Hematopoietic multipotent progenitor cell treated with erythropoietin and hydrocortisone succinate and interleukin-3 and kit ligand, for 4 days (in vitro differentiated cells): ENCODE measurements at places on chromosomes 2 and 18.

DNA sequence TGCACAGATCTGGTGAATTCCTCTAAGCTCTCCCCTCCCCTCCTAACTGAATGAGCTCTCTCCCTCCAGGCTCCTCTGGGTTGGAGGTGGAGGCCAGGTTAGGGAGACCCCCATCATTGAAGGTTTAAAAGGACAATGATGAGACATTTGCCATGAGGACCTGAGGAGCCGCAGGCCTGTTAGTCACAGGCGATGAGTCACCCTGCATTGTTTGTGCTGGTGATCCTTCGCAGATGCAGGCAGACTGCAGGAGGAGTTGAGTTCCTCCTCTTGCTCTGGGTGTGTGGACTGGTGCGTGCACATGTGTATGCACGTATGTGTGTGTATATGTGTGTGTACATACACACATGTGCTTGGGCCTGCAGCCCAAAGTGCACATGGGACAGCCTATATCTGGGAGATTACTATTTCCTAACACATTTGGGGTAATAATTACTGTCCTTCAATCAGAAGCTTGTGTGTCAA is 42.0 kb downstream of the MCFD2 start:
- peak; percentile 79 for DNase-seq

DNA sequence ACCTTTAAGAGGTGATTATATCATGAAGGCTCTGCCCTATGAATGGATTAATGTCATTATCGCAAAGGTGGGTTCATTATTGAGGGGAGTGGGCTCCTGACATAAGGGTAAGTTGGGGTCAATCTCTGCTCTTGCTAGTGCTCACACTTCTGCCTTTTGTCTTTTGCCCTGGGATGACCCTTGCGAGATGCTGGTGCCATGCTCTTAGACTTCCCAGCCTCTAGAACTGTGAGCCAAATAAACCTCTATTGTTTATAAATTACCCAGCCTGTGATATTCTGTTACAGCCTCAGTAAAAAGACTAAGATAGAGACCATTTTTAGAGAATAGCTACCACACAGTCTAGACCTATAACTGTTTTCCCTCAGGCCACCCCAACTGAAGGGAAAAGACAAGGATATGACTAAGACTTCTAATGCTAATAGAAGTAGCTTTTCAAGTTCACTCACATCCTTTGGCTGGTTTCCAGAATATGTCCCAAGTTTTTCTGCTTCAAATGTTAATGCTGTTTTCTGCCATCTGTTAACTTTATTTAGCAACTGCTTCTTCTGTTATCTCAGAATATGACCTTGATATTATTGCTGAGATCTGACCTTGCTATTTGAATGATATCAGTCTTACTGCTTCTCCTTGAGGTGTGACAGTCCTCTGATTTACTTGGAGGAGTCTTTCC is 65.1 kb upstream of the STAM2 start:
- DNase-seq = no peak

- DNase-seq = no peak
Measured at GRCh38 chr2:128404709-128405466, 86.2 kb upstream of the HS6ST1 start.

DNA sequence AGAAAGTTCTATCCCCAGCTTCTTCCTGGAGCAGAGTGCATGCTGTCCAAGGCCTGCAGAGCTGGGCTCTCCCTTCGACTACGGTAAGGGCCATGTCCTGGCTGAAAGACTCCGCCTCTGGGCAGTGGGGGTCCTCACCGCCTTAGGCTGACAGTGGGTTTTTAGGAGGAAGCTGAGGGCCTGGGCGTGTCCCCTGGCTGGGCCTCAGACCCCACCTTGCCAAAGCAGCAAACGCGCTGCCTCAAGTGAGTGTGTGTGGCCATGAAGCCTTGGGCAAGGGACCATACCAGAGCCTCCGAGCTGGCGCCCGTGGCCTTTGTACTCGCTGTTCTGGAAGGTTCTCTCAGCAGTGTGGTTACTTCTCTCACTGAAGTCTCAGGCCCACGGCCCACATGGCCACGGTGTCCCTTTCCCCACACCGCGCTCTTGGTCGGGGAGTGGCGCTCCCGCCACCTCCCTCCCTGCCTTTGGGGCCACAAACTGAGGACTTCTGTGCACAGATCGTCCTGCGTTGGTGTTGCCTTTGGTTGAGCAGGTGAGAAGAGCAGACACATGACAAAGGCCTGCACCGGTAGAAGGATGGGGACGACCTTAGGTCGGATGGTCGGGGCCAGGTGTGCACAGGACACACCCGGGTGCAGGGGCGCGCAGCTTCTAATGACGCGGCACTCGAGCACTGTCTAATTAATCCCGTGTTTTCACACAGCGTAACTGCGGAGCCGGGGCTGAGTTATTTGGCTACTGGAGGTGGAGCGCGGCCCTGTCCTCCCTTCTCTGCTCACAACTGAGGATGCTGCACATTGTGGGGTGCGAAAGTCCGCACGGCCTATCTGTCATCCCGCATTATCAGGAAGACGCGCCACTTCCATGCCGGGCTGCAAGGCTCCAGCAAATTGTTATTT is 121.6 kb downstream of the PTGR3 start:
- DNase-seq = no peak

- no peak for DNase-seq
Measured at GRCh38 chr2:231512222-231512621, 18.0 kb downstream of the NMUR1 start.

- DNase-seq = no peak
Measured at GRCh38 chr2:65845442-65846182, 413.2 kb upstream of the SPRED2 start.

GRCh38 chr2:36404318-36404717 is 48.7 kb downstream of the CRIM1 start:
- DNase-seq = no peak
